ENCODE measurements at places on chromosomes 16 and 17. TPM values are rescaled to one million over a fixed set of nuclear protein-coding genes. Genes with fewer than 3 reads are reported as not detected.
A peak's percentile ranks its signal among the peaks of the same experiment; 100 is the strongest.

CPHXL gene
- not detected for total RNA-seq

GRCh38 chr17:43018008-43018853 lies 4.0 kb downstream of the VAT1 start:
- DNase-seq, result no peak

- no peak for DNase-seq
These were observed 8.7 kb upstream of the BEAN1 start for GRCh38 chr16:66418165-66418962.

- DNase-seq, result no peak
These were observed 188.6 kb upstream of the PSMD7 start for GRCh38 chr16:74107795-74108610.

DNA sequence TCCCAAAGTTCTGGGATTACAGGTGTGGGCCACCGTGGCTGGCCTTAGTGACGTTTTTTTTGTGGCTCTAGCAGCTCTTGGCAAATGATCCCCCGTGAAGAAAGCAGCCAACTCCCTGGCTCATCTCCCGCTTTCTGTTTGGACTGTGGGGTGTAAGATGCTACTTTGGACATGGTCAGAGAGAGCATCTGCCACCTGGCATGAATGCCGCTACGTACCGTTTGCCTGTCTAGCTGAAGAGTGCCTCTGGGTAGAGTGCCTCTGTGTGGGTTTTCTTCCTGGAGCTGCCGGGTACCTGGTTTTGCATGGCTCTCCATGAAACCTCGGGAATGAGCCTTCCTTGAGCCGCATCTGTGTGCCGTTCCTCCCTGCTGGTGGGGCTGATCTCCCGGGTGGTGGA lies 34.3 kb downstream of the NDEL1 start:
- no peak for DNase-seq

DNA sequence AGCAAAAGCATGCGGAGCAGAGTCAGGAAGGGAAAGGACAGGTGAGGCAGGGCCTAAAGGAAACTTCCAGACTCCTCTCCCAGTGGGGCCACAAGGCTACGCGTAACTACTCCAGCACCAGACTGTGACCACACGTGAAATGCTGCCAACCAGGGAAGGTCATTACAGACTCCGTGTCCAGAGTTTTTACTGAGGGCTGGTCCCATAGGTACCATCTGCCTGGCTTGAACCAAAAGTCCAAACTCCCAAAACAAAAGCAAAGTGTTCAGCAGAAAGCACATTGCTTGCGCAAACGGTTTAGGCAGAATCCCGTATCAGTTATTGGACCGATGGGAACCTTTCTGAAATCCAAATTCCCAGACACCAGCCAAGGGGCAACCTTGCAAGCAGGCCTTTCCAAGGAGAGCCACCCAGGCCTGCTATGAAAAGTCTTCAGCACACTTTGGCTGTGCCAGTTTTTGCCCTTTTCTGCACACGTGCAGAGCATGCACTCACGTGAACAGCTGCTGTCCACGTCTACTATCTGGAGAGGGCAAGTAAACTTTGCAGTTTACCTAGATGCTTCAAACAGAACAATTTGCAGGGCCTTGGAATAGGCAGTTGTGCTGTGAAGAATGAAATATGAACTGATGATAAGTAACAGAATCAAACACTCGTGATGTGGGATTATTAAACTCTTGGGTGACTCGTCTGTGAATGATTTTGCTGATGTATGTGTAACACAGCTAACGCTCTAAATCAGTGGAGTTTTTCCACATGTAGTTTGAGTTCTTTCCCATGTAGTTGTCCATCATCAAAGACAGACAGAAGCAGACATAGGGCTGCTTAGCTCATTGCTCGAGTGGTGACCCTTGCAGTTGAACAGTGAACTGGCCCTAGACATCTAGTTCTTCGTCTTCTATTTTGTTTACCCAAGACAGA lies 58.1 kb upstream of the CRISPLD2 start:
- peak; percentile 39 for DNase-seq

GRCh38 chr17:38421171-38421841 lies 7.0 kb upstream of the ARHGAP23 start:
- DNase-seq, result peak; percentile 74

- DNase-seq, result peak; percentile 2
These were observed 3.5 kb downstream of the MGAT5B start for GRCh38 chr17:76871668-76872067.
